ENCODE measurements at places on chromosomes 7 and 10.

- H3K36me3 ChIP-seq: no peaks in the 10 kb centered on the region
- no peak overlapping the region for H3K27ac ChIP-seq
- H3K4me3 ChIP-seq: no peak overlapping the region
- no peak for DNase-seq
Measured at GRCh38 chr7:129959471-129960203, 6.9 kb upstream of the UBE2H start.

GRCh38 chr7:106369352-106369751 lies 84.6 kb upstream of the NAMPT start:
- no peaks in the 10 kb centered on the region for H3K27me3 ChIP-seq
- no peaks in the 10 kb centered on the region for H3K36me3 ChIP-seq
- H3K4me3 ChIP-seq: no peak overlapping the region
- no peak for DNase-seq
- 0 out of 2 replicates have a peak, but pooled peaks cover 2% of the 10 kb centered on the region for H3K4me1 ChIP-seq

DNA sequence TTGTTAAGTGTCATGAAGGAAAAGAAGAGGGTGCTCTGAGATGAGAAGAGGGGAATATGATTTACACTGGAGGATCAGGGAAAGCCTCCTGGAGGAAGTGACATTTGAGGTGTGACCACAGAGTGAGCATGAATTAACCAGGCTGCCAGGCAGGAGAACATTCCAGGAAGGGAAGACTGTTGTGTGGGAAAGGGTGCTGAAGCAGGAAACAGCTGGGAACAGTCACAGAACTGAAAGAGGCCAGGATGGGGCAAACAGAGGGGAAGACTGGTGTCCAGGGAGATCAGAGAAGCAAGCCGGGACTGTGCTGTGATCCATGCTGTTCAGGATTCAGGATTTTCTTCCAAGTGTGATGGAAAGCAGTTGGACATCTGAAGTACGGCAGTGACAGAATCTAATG lies 14.9 kb downstream of the HIPK2 start:
- no peak for DNase-seq
- H3K27ac ChIP-seq: no peak overlapping the region
- H3K4me1 ChIP-seq: no peaks in the 10 kb centered on the region

DNA sequence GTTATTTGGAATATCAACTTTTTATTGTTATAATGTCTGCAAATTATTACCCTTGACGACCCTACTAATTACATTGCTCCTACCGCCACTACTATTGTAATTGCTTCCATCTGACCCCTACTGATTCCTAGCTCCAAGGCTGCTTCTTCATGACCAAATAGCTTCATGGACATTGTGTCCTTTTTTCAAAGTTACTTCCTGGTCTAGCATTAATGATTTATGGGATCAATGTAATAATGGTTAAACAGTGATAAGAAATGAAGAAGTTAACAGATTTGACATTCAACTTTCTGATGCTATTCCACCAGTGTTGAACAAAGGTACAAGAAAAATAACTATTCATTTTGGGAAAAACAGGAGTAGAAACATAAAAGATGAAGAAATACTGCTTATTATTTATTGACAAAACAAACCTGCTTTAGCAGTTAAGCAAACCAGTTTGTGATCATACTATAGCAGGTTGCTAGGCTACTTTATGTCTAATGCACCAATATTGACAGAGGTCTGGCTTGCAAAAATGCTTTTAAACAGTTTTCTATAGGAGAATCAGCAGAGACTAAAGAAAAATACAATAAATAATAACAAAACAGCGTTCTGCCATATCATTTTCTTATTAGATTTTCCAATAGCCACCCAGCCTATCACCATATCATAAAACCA lies 125.8 kb downstream of the PCLO start:
- H3K27ac ChIP-seq: no peak overlapping the region
- no peak overlapping the region for H3K4me3 ChIP-seq
- no peaks in the 10 kb centered on the region for H3K36me3 ChIP-seq
- DNase-seq: no peak

DNA sequence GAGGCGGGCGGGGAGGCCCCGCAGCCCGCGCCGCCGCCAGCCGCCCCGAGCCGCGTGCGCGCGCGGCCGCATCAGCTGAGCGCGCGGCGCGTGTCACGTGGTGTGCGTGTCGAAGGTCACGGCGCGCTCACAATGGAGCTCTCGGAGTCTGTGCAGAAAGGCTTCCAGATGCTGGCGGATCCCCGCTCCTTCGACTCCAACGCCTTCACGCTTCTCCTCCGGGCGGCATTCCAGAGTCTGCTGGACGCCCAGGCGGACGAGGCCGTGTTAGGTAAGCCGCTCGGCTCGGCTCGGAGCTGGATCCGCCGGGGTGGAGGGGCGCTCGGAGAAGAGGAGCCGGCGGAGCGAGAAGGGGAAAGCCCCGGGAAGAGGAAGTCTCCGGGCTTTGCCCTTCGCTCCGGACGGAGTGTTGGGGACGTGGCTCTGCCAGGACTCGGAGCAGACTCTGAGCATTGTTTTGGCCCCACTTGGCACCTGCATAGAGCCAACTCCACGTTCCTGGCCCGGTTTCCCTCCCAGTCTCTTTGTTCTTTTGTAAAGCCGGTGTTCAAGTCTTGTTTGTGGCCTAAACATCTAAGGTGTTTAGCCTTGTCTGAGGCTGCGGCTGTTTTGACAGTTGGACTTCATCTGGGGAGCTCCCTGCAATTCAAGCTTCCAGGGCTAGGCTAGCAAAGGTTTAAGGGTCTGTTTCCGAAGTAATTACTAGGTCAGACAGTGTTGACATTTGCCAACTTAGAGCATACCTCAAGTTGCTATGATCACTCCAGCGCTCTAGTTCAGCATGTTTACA lies at the start of gene COMMD3:
TSS of gene COMMD3 (plus strand) at position 103 of the 790 bp plus-strand sequence. CDS start at position 133, 30 bp downstream.
- no peaks in the 10 kb centered on the region for H3K4me1 ChIP-seq
- no peaks in the 10 kb centered on the region for H3K36me3 ChIP-seq
- H3K27me3 ChIP-seq: peaks cover 33% of the 10 kb centered on the region
- no peak within 1 kb of the TSS for H3K27ac ChIP-seq

- H3K36me3 ChIP-seq: no peaks in the 10 kb centered on the region
- DNase-seq: no peak
- H3K4me3 ChIP-seq: no peak overlapping the region
- H3K27ac ChIP-seq: no peak overlapping the region
- peaks cover 60% of the 10 kb centered on the region for H3K27me3 ChIP-seq
Measured at GRCh38 chr10:75429159-75429827, 2.1 kb upstream of the LRMDA start.

- DNase-seq: no peak
- no peaks in the 10 kb centered on the region for H3K36me3 ChIP-seq
- H3K4me3 ChIP-seq: no peak overlapping the region
- H3K4me1 ChIP-seq: no peaks in the 10 kb centered on the region
- H3K27ac ChIP-seq: no peak overlapping the region
- H3K27me3 ChIP-seq: no peaks in the 10 kb centered on the region
Measured at GRCh38 chr10:5595994-5596471, 70.4 kb downstream of the ASB13 start.

Data from H9 (cell line).